ENCODE measurements at places on chromosomes 7 and 10.

GRCh38 chr7:4800926-4801838 is 25.8 kb downstream of the AP5Z1 start:
- DNase-seq: peak; percentile 14

DNA sequence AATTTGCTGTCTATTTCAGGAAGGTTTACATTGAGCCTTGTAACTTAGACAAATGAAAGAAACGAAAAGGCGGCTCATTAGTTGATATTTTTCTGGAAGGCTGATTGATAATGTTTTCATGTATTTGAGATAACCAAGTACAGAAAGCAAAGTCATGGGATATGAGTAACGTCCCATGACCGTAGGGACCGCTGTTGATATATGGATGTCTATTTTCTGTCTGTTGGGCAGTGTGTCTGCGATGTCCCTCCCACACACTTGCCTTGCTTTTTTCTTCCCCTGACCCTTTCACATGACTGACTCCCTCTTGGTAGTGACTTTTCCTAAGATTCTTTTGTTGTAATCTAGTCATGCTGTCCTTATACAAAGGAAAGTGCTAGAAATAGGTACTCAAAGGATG is 57.0 kb upstream of the GPR158 start:
- DNase-seq: no peak

DNA sequence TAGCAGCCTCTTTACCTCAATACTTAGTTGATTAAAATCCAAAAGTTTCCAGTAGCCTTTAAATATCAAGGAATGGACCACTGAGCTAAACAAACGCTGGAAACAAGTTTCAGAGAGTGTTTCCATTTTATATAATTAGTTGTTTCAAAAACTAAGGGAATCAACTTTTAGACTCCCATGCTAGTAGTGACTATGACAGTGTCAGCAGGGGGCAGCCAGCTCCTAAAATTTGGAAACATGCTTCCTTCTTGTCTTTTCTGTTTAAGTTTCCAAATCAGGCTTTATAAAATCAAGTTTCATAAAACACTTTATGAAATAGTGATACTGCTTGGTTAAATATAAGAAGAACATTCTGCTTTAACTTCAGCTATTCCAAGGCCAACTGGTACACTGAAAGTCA is 138.2 kb upstream of the TMEM229A start:
- DNase-seq: no peak

DNA sequence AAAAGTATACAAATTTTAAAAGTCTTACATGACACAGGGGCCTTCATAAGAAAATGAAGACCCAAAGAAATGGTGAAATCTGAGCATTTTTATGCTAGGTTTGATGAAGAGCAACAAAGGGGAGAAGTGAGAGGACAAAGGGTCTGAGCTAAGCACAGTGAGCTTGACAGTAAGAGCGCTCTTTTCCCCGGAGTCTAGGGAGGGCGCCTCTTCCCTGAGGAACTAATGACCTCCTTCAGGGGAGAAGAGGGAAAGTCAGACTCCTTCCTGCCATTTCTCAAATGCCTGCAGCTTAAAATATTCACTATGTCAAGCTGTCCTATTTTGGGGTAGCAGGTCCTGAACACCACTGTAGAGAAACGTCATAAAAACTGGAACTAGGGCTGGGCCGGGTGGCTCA is 18.1 kb upstream of the PAXIP1 start:
- DNase-seq: no peak

GRCh38 chr7:48337012-48337621 is 165.9 kb downstream of the ABCA13 start:
- peak; percentile 19 for DNase-seq

- no peak for DNase-seq
These were observed 28.5 kb downstream of the CCSER2 start for GRCh38 chr10:84356928-84357327.

DNA sequence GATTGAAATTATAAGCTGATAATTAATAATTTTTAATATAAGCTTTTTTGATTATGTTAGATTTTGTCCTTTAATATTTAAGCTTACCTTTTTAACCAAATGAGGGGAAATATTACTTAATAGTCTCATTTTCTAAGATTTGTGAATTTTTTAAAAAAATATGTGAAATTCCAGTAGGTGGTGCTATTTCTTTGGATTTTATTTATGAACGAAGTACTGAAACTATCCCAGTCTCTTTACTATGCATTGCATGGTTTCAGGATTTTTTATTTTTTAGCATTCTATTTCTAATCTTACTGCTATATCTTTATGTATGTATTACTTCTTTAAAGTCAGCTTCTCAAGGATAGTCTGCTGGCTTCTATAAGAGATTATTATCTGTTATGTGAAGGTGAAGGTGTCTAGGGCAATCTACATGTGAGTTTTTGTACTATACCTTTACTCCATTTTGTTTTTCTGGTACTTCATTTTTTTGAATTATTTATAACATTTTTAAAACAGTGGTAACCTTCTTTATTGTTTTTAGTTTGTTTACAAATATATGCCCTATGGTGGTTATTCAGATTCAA is 78.3 kb downstream of the ATRNL1 start:
- peak; percentile 0 for DNase-seq

DNA sequence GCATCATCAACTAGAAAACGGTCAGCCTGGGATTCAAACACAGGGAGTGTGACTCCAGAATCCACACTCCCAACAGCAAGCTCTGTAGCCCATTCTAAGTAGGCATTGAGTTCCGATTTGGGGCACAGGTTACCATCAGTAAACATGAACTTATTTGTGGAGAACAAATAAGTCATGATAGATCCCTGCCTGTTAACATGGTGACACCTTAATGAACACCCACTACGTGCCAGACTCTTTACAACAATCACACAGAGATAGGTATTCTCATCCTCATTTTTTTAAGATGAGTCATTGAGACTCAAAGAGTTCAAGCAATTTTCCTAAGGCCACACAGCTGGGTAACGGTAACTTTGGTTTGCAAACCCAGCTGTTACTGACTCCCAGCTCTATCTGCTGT is 91.5 kb downstream of the LYZL2 start:
- no peak for DNase-seq
